Gastroesophageal sphincter (tissue), 4 donors: ENCODE measurements at places on chromosomes 3 and 15.
A peak's percentile ranks its signal among the peaks of the same experiment; 100 is the strongest.

GRCh38 chr15:28093752-28094535 lies 5.2 kb downstream of the OCA2 start:
- no peak for ATAC-seq

GRCh38 chr15:91032919-91033803 lies 10.8 kb upstream of the VPS33B start:
- ATAC-seq, result no peak

- no peak for ATAC-seq
Observed at GRCh38 chr3:178246004-178246403, 290.2 kb upstream of the KCNMB2 start.

DNA sequence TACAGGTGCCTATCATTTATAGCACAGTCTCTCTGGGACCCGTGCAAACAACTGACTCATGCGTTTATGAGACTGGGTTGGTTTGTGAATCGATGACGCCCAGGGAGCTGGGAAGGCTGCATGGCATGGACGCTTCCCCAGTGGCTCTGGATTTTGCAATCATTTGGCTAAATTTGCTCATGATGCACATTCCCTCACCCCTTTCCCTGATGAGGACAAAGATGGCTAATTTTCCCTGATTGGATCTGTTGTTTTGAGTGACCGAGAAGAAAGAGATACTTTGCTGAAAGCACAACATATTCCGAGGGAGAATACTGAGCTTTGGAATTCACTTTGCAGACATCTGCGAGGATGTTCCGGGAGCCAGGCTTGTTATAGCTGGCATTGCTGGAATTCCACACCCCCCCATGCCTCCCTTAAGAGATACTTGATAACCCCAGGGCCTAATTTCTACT lies 51.1 kb downstream of the CGNL1 start:
- ATAC-seq, result peak; percentile 72

- ATAC-seq, result no peak
Observed at GRCh38 chr3:155944081-155944480, 73.6 kb downstream of the GMPS start.
